ENCODE measurements at places on chromosomes 5 and 9. TPM values are rescaled to one million over a fixed set of nuclear protein-coding genes. Genes with fewer than 3 reads are reported as not detected.

GRCh38 chr9:124350494-124351263 lies 64.6 kb downstream of the PSMB7 start:
- no peak for DNase-seq

TYRP1 gene
- not detected for total RNA-seq

DNA sequence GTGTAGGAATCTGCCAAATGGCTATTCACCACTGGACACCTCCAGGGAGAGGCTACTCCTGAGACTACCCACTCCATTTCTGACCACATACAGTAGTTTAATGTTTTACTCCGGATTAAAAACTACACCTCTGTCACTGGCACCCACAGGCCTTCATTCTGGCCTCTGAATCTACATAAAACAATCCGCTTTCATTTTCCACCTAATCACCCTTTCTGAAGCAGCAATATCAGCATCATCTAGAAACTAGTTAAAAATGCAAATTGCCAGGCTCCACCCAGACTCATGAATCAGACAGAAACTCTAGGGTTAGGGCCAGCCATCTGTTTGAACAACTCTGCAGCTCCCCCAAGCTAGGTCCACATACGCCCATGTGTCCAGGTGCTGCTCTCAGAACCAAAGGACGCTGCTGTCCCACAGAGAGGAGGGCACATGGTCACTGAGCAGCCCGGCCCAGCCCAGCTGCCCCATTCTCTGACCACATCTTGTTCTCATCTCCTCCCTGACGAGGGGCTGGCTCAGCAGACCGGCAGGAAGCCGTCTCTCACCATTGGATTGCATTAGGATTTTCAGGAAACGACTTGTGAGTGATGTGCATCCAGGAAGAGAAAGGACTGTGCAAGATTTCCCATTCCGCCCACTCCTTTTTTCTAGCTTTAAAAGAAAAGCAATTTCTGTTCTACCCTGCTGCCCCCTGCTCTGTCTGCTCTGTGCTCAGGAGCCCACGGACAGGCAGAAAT lies 34.7 kb downstream of the ADAM19 start:
- peak; percentile 84 for DNase-seq

DNA sequence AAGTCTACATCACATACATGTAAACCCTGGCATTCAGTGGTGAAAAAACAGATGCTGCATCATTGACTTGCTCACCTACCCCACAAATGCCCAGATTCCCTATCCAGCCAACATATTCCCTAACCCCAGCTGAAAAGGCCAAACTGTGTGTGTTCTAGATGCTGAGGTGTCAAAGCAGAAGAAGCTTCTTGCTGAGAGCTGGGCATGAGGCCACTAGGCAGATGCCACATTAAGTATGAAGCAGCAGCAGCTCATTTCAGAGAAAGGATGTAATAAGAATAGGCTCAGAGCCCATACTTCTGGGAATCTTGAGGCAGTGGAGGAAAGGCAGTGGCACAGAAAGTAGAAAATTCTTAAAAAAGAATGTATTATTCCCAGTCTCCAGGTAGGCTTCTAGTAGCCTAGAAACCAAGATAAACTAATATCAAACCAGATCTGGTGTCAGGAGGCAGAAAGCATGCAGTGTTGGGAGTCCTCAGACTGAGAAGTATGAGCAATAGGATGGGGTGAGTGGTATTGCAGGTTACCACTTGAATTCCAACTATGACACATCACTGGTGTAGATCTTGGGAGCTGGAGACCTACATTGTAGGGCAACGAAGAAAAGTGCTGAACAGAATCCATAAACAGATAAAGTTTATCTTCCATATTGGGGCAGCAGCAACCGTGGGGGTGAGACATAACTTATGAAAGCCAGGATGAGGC lies 71.9 kb upstream of the GRHPR start:
- peak; percentile 74 for DNase-seq

LRRC14B gene
- not detected for total RNA-seq

HBEGF gene
- 9.5 TPM for total RNA-seq

PCDHGA6 gene
- total RNA-seq, result 5.4 TPM

DNA sequence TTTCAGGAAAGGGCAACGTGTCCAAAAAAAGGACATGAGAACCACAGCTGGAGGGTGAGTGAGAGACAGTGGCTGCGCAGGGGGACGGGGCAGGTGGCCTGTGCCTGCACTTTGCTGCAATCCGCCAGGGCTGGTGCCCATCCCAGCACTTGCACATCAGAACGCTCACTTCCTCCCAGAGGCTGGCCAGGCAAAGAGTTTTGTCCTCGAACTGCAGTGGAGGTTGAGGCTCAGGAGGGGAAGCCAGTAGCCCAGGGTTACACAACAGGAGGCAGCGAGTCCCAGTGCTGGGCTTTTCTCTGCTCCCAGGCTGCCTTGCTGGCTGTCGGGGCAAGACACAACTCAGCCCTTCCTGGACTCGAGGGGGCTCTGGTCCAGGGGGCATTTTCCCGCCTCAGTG lies 33.1 kb downstream of the CRB2 start:
- DNase-seq, result no peak

DNA sequence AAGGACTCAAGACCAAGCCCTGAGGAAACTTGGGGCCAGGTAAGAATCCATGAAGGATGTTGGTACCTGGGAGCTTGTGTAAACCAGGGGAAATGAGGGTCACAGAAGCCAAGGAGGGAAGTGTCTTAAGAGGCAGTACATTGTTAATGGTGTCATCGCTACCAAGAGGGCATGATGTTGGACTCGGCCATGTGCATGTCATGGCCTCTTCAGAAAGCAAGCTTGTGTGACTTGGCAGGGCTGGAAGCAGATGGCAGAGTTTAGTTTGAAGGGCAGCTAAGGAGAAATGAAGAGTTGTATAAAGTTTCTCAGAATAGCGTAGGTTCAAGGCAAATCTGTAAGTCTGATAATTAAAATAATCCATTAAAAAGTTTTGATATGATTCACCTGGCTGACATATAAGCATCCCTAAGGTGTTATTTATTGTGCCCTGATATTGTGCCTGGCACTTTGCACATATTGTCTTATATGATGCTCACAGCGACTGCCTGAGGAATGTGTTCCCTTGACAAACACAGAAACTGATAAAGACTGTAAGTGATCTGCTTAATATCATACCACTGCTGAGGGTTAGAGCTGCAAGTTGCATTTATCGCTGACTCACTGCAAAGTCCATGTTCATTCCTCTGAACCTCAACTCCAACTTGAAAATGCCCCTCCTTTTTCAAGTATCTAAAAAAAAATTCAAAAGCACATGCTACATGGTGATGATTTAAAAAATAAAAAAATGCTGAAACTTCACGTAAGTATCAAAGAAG lies 81.3 kb upstream of the PTPN3 start:
- no peak for DNase-seq

- DNase-seq, result no peak
Measured at GRCh38 chr5:156698323-156698722, 151.8 kb upstream of the PPP1R2B start.

SHC3 gene
- 0.63 TPM for total RNA-seq

- DNase-seq, result no peak
Measured at GRCh38 chr5:61417340-61417739, 85.3 kb downstream of the ZSWIM6 start.
